A549 treated with ZK216348 at 1 μM for 4 hours (cell line): ENCODE measurements at places on chromosomes 1 and 21. TPM values are rescaled to one million over a fixed set of nuclear protein-coding genes. Genes with fewer than 3 reads are reported as not detected.

SPRR2E gene
- total RNA-seq = not detected in 5 replicates

AMY1C gene
- total RNA-seq = not detected in 5 replicates

CELA2B gene
- not detected in 5 replicates for total RNA-seq

PRAMEF5 gene
- not detected in 5 replicates for total RNA-seq

LDLRAD1 gene
- total RNA-seq = not detected in 5 replicates

RNU1-3 gene
- total RNA-seq = not detected in 5 replicates

ARHGEF16 gene
- 2.8 to 6.0 TPM (median 4.5 TPM) in 5 replicates for total RNA-seq

ZBTB7B gene
- 23.6 to 45.7 TPM (median 42.3 TPM) in 5 replicates for total RNA-seq

SLC25A34 gene
- total RNA-seq = 0.12 to 0.48 TPM (median 0.28 TPM) in 5 replicates

MTHFR gene
- total RNA-seq = 3.7 to 5.5 TPM (median 4.8 TPM) in 5 replicates

ATP1A2 gene
- total RNA-seq = 0.12 to 0.14 TPM (median 0.13 TPM) in 3 of 5 replicates, not detected in the others

SELP gene
- total RNA-seq = not detected in 5 replicates

IL20 gene
- total RNA-seq = not detected in 5 replicates

DNAI4 gene
- 0.37 to 1.4 TPM (median 0.47 TPM) in 5 replicates for total RNA-seq

TCHHL1 gene
- not detected in 5 replicates for total RNA-seq

CRTC2 gene
- total RNA-seq = 29.1 to 43.8 TPM (median 41.5 TPM) in 5 replicates

MAEL gene
- not detected in 5 replicates for total RNA-seq

MATN1 gene
- 0.06 TPM in 1 of 5 replicates, not detected in the others for total RNA-seq

SH2D2A gene
- total RNA-seq = 3.0 to 5.3 TPM (median 4.0 TPM) in 5 replicates

NLRP3 gene
- total RNA-seq = not detected in 5 replicates

TMEM125 gene
- not detected in 5 replicates for total RNA-seq

ACTA1 gene
- 0.09 to 0.46 TPM (median 0.14 TPM) in 3 of 5 replicates, not detected in the others for total RNA-seq

WDR77 gene
- 29.7 to 52.1 TPM (median 48.2 TPM) in 5 replicates for total RNA-seq
